ENCODE measurements at places on chromosomes 2 and 18. TPM values are rescaled to one million over a fixed set of nuclear protein-coding genes. Genes with fewer than 3 reads are reported as not detected.

GRCh38 chr2:98833172-98833916 lies 102.4 kb upstream of the MGAT4A start:
- peak; percentile 22 for DNase-seq

Gene MXD1
- 7.0 TPM for total RNA-seq

- DNase-seq: no peak
Measured at GRCh38 chr2:127735044-127735443, 33.7 kb downstream of the SFT2D3 start.

- peak; percentile 89 for DNase-seq
Measured at GRCh38 chr2:98793275-98793674, 62.3 kb upstream of the MGAT4A start.

Gene TRIM43
- total RNA-seq: not detected

Gene CTAGE1
- total RNA-seq: not detected

GRCh38 chr2:145812165-145812554 lies 1292.2 kb upstream of the ZEB2 start:
- no peak for DNase-seq

Gene ABCB11
- 0.11 TPM for total RNA-seq

DNA sequence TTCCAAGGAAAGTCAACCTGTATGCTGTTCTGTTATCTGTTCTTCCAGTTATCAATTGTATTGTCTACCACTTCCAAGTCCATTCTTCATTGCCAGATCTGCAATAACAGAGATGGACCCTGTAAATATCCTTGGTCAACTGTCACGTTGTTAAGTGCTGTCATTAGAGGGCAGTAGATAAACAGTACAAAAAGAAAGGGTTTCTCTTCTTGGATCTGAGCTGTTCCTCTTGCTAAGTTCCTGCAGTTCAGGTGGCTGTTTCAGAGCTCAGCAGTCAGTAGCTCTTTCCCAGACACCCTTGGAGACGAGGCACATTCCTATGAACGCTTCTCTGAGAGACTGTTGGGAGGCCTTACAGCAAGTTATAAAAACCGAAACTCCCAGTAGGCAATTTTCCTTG lies 957.1 kb upstream of the CHAC2 start:
- DNase-seq: peak; percentile 69

- no peak for DNase-seq
Measured at GRCh38 chr2:173058097-173058496, 17.5 kb upstream of the MAP3K20 start.

DNA sequence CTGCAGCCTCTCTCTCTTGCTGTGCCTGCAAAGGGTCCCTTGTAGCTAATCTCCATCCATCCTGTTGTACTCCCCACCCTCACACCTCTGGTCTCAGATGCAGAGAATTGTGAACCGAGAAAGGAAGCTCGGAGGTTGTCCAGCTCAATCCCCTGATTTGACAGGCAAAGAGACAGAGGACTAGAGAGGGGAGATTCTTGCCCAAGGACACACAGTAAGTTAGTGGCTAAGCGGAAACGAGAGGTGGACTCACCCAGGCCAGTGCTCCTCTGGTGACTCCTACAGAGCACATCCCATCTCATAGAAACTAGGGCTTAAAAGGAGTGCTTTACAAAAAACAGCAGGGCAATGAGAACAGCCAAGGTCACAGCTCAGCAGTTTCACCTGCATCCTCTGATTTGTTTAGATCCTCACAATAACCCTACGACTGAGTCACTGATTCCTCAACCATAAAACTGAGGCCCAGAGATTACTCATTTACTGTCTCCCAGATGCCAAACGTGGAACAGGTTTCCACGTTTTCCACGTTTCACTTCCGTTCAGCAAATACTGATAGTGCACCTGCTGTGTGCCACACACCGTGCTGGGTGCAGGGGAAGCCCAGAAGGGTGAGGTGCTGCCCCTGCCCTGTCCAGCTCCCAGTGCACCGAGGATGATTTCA lies 22.1 kb downstream of the EHD3 start:
- peak; percentile 75 for DNase-seq

DNA sequence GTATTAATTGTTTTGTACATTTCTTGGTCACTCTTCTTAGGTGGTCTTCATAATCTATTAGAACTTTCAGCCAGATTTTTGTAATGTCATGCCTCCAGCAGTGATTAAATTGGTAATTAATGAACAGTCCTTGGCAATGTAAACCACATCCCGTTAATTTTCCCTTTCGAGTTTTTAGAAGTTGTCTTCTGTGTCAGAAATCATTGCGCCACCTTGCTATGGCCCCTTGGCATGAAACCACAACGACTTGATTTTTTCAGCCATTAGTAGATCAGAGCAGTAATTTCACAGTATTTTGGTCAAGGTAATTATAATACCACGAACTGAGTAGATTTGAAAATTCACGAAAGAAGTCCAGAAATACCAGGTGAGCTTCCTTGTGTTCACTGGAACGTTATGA lies 86.0 kb upstream of the OTX1 start:
- no peak for DNase-seq

Gene CNDP1
- total RNA-seq: not detected

DNA sequence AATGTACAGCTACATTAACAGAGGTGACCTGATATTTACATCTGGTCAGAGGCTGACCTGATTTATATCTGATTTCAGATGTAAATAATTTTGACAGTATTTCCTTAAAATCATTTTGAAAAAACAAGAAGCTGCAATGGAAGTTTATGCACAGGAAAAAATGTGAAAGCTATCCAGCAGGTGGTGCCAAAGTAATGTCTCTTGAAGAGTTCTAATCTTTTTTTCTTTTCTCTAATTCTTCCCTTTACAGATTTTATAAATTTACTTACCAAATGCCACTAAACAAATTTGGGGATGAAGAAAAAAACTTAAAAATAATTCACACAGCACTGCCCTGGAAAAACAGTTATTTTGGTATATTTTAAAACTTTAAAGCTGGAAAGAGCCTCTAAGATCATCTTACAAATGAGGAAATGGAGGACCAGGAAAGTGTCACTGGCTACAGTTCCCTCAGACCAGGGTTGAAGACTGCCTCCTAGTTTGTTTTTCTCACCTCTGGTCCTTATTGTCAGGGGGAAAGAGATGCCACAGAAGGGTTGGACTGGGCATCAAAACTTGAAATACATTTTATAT lies 16.4 kb upstream of the FBLN7 start:
- DNase-seq: peak; percentile 69

DNA sequence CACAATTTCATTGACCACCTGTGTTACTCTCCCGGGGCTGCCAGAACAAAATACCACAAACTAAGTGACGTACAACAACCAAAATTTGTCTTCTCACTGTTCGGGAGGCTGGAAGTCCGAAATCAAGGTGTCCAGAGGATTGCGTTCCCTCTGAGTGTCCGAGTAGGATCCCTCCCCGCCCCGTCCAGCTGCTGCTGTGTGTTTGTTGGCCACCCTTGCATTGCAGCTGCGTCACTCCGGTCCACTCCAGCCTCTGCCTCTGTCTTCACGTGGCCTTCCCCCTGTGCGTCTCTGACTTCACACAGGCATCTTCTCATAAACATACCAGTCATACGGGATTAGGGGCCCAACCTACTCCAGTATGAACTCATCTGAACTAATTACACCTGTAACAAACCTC lies 251.8 kb upstream of the SMIM21 start:
- DNase-seq: no peak

DNA sequence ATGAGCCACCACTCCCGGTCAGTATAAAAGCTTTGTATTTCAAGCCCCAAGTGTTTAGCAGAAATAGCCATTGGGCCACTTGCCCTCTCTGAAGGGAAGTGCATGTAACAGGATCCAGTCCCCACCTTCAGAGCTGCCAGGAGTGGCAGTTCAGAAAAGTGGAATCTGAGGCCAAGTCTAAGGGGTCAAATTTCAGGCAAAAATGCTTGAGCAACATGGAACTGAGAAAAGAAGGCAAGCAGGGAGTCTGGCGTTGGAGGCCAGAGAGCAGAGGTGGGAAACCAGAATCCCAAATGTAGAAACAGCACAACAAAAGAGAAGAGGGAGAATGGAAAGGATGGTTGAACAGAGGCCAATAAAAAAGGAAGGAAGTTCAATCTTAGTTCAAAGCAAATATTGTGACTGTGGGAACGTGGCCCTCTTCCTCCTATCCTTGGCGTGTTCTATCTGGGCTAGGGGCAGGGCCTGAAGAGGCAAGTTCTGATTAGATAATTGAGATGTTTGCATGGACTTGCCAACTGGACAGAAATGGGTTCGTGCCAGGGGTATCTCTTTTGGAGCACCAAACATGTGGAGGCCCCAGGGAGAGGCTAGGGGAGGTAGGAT lies 102.2 kb downstream of the AP1S3 start:
- DNase-seq: peak; percentile 15

Gene C1QL2
- not detected for total RNA-seq

- no peak for DNase-seq
Measured at GRCh38 chr2:223232285-223232684, 180.3 kb downstream of the KCNE4 start.

DNA sequence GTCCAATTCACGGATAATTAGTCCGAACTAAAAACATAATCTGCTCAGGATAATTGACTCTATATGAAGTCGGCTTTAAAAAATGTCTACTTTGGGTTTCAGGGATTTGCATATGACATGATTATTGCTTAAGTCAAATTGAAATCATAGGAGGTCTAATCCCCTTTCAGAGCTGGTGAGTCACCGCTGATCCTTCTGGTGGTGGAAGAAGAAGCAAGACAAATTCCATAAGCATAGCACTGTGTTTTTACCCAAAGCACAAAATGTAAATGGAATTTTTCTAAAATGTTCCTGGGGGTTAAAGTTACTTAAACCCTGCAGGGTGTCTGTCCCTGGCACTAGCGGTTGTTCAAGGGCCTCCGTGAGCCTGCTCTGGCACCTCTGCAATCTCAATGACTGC lies 460.2 kb downstream of the LRATD1 start:
- peak; percentile 17 for DNase-seq

DNA sequence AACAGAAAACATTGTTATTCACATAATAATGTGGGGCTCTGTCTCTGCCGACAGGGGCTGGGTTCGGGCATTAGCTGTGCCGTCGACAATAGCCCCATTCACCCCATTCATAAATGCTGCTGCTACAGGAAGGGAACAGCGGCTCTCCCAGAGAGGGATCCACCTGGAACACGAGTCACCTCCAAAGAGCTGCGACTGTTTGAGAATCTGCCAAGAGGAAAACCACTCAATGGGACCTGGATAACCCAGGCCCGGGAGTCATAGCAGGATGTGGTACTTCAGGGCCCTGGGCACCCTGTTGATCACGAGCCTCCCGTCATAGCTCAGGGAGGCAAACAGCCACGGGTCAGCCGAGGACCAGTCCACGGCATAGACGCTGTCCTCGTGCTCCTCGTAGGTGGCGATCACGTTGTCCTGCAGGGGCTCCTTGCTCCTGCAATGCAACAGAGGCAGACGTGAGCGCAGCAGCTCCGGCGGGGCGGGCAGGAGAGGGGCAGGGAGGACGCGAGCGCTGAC lies 188.5 kb downstream of the EIPR1 start:
- DNase-seq: peak; percentile 51

Gene POLR1A
- total RNA-seq: 36.5 TPM

GRCh38 chr2:151230627-151231140 lies 31.0 kb downstream of the RBM43 start:
- DNase-seq: no peak

- DNase-seq: no peak
Measured at GRCh38 chr18:69780851-69781250, 166.8 kb downstream of the CD226 start.

Gene GAD1
- total RNA-seq: 10.6 TPM

Gene NHEJ1
- 16.7 TPM for total RNA-seq

DNA sequence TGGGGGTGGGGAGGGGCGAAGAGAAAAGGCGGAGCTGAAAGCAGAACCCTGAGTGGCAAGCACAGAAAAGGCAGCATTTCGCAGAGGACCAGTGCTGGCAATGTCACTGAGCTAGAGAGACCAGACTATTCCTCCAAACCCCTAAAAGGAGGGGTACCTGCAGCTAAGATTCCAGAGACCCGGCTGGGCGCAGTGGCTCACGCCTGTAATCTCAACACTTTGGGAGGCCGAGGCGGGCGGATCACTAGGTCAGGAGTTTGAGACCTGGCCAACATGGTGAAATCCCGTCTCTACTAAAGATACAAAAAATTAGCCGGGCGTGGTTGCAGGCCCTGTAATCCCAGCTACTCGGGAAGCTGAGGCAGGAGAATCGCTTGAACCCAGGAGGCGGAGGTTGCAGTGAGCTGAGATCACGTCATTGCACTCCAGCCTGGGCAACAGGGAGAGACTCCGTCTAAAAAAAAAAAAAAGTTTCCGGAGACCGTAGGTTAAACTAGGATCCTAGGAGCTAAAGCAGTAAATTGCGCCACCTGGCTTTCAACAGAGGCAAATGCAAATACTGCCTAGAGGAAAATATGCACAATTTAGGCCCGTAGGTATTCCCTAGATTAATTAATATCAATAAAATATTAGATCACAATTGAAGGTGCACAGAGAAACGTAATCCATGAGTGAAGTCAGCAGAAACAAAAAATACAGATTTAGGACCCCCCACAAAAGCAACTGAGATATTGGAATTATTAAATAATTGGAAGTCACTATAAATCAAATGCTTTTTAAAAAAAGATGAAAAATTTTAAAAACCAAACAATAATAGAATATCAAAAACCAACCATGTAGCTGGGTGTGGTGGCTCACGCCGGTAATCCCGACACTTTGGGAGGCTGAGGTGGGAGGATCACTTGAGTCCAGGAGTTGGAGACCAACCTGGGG lies 4.9 kb downstream of the UCN start:
- DNase-seq: peak; percentile 82

DNA sequence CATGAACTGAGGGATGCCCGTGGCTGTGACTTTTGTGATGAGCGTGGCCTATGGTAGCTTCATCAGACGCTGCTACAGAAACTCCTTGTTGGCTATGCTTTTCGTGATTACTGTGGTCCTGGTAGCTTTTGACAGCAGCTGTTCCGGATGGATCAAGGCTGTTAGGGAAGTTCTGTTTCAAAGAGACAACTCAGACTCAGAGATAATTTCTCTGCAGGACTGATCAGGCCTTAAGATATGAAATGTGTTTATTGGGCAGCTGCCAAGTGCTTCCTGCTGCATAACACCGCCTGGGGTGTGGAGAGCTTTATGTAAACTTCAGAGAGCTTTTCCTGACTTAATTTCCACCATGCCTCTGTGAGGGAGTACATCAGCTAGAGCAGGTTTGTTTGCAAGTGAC lies 243.8 kb downstream of the TSN start:
- DNase-seq: peak; percentile 9

DNA sequence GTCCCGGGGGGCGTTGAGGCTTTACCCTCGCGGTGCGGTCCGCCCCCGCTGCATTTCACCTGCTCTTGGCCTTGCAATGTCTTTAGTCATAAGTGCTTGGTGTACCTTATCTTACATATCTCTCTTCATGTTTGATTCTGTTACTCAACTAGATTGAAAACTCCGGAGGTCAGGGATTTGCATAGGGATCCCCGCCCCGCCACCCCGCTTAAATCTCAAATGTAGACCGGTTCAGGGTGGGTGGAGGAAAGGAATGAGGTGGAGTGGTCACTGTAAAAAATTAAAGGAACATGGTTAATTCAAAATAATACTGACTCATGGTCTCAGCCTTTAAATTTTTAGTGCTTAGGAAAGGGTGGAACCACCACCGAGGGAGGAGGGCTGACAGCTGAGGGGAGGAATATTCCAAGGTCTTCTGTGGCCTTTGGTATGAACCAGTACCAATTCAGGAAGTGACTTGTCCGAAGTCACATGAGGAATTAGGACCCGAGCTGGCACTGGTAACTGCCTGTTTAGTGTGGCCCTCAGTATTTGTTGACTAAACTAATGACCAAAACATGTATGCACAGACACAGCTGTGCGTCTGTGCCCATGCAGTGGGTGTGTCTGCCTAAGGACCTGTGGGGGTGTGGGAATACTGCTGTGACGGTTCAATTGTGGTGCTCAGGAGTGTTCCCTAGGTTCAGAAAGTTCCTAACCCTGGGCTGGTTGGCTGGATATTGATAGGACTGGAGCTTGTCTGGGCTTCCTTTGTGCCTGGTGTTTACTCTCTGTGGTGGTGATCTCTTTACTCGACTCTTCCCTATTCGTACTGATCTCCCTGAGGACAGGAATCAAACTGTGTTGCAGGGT lies 1.0 kb downstream of the PLEKHB2 start:
- DNase-seq: peak; percentile 57

Gene DPP4
- total RNA-seq: 23.3 TPM
